ENCODE measurements at places on chromosomes 13 and 19. TPM values are rescaled to one million over a fixed set of nuclear protein-coding genes. Genes with fewer than 3 reads are reported as not detected.
A peak's percentile ranks its signal among the peaks of the same experiment; 100 is the strongest.

DNA sequence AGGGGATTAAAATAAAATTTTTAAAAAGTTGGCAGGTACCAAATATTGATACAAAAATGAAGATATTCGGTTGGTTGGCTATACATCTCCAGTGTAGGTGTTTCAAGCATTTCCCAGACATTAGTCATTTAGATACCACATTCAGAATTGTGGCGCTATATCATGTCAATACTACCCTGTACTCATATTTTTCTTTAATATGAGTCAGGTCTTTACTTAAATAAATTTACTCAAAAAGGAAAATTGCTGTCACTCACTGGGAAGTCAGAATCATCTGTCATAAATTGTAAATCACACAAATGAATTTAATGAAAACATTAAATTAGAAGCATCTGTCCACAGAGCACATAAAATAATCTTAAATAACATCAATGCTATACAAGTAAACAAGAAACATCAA lies 134.2 kb downstream of the TSHZ3 start:
- no peak for DNase-seq

GRCh38 chr19:46218160-46218559 lies 11.4 kb upstream of the IGFL1 start:
- peak; percentile 43 for DNase-seq

DNA sequence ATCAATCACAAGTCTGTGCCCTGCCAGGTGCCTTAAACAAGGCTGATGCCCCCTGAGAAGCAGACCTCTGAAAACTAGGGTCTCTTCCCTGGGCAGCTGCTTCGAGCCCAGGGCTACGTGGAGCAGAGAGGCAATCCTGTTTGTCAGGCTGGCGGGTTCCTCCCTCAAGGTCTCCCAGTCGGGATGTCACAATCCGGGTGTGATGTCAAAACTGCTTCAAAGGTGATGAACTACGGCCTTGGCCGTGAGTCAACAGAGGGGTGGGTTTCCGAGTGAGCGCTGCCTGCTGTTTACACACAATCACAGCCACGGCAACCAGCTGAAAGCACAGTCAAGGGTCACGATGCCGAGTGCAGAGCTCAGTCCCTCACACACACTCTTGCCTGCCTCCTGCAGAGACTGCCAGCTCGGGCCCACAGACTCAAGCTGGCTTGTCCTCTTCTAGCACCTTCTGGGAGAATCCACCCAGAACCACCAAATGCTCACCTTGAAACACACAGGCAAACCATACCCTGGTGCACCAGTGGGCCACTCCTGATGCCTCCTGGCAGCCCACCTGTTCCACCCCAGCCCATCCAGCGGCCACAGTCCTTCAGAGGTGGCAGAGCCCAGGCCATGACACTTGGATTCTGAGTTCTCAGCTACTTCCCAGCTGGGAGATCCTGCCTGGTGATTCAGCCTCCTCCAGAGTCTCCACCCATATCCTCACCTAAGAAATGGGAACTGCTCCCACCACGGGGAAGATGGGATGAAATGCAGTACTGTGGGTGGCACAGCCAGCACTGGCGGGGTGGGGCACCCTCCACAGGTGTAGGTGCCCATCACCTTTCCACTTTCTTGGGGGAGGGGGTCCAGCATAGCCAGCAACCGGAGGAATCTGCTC lies 6.8 kb downstream of the ELL start:
- no peak for DNase-seq

DNA sequence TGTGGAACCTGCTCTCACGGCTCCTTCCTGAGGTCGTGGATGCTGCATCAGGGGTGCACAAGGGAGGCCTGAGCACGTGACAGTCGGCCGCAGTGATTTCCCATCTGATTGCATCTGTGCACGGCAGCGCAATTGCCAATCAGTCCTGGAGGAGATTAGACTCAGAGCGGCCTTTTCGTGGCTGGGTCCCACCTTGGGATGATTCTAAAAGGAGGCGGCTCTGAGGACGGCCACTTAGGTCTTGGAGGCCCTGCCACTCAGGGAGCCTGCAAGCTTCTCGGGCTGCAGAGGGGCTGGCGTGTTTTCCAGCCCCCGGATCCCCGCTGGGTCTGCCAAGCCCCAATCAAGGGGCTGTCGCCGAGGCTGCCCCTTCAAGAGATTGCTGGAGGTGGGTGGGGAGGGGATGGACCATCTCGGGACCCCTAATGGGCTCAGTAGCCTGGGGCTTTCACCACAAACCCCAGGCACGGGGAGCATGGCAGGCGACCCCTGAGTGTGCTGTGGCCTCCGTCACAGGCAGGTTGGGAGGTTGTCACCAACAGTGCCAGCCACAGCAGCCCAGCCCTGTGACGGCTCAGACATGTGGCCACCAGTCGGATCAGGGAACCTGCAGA lies 51.6 kb downstream of the SOX1 start:
- no peak for DNase-seq

- no peak for DNase-seq
Measured at GRCh38 chr13:22883956-22884355, 296.8 kb upstream of the SGCG start.

DNA sequence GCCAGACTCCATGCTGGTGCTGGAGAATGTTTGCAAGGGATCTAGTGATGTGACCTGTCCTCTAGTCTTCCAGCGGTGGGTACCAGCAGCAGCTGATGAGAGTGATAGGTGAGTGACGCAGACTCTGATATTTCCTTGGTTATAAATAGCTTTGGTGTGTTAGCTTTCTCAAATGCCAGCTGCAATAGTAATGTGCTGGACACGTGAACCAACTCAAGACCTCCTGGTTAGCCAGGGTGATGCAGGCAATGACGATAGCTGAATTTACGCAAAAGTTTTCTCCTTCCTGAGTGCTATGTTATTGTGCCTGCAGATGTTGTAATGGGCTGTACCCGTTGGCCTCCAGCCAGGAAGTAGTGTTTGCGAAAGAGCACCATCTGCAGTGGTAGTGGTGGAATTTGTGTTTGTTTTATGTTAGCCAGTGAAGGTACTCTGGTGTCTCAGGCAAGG lies 129.5 kb downstream of the CYSLTR2 start:
- no peak for DNase-seq

DNA sequence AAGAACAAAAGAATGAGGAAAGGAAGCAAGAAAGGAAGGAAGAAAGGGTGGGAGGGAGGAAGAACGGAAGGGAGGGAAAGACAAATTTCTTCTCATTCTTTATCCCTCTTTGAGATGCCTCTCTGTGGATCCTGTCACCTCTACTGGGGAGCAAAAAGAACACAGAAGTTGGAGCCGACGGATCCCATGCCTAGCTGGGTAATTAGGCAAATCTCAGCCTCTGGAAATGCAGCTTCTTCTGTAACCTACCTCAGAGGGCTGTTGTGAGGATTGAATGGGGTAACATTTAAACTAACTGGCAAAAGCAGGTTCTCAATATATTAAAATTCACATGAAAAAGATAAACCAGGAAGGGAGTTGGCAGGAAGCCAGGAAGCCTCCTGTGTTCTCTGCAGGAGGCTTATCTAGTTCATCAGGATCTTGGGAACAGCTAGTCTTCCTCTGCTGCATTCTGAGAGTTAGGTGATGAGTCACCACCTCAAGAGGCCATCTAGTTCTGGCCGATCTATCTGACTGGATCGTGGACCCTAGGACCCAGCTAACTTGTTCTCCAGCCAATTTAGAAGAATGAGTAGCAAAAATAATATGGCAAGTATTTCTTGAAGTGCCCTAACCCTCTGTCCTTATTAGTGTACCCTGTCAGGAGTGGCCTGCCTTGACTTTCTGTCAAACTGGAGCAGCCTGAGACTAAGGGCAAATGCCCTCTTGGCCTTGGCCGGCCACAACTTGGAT lies 15.2 kb upstream of the CPB2 start:
- DNase-seq = no peak

- DNase-seq = no peak
Measured at GRCh38 chr19:17037966-17038500, 11.4 kb upstream of the CPAMD8 start.

Gene APOC4
- total RNA-seq = not detected

Gene HPN
- total RNA-seq = not detected

Gene KRTDAP
- not detected for total RNA-seq

Gene SRRM5
- 0.80 TPM for total RNA-seq

Gene ACER1
- total RNA-seq = not detected
